ENCODE measurements at places on chromosomes 7 and 10. TPM values are rescaled to one million over a fixed set of nuclear protein-coding genes. Genes with fewer than 3 reads are reported as not detected.

Gene CDC14C
- 0.05 TPM for total RNA-seq

Gene UNC5B
- total RNA-seq, result 0.35 TPM

Gene FAM13C
- total RNA-seq, result not detected

GRCh38 chr10:71945819-71946474 is 18.2 kb upstream of the CHST3 start:
- no peak for DNase-seq

DNA sequence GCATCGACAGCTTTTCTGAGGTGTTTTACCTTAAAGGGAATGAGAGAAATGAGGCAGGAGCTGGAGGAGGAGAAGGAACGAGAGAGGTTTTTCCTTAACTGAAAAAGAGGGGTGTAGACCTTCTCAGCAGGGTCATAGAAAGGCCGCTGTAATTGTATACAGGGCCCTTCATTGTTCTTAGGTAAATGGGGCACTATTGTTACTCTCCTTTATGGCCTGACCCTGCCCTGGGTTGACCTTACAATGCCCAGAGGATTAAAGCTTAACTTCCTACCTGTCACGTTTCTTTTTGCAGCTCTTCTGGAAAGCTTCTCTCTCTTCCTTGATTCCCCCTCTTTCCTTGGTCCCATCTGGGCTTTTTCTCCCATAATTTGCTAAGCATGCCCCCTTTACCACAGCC is 13.7 kb upstream of the PDLIM1 start:
- DNase-seq, result no peak

DNA sequence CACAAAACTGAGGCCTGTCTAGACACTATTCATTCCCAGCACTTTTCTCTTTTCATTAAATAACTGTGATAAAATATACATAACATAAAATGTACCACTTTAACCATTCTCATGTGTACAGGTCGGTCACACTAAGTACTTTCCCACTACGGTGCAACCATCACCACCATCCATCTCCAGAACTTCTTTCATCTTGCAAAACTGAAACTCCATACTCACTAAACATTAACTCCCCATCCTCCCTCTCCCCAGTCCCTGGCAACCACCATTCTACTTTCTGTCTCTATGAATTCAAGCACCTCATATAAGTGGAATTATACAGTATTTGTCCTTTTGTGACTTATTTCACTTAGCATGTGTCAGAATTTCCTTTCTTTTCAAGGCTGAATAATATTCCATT is 53.0 kb downstream of the ARHGAP12 start:
- DNase-seq, result no peak

- DNase-seq, result peak; percentile 24
Observed at GRCh38 chr10:110207805-110208613, 604 bp downstream of the MXI1 start.

DNA sequence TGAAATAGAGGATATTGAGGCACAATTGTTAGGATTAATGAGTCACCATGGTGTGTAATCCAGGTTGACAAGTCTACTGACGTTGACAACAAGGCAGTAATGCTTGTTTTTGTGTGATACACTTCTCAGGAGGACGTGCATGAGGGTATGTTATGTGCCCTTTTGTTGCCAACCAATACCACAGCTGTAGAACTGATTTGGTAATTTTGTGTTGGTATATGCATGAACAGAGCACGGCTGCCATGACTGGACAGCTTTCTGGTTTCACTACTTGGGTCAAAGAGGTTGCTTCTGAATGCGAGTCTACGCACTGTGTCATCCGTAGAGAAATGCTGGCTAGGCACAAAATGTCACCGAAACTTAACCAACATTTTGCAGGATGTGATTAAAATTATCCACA is 32.9 kb downstream of the PHTF2 start:
- DNase-seq, result no peak

GRCh38 chr7:24291271-24291670 is 7.3 kb downstream of the NPY start:
- no peak for DNase-seq

DNA sequence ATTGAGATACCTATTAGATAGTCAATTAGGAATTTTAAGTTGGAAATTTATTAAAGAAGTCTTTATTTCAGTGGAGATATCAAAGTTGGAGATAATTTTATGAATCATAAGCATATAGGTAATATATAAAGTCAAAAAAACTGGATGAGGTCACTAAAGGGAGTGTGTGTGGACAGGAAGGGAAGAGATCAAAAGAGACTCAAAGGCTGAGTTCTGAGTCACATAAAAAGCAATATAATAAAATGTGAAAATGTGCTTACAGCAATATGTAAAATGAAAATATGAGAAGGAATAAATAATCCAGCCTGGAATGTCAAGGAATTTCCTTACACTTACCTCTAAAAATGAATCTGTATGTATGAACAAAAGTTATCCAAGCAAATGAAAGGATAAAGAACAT is 583.3 kb upstream of the SORCS1 start:
- DNase-seq, result no peak
